Stimulated activated CD4-positive, alpha-beta T cell treated with anti-CD3 and anti-CD28 coated beads, TNF-alpha, amount 100 ng/mL, for 24 hours (primary cell): ENCODE measurements at places on chromosomes 5 and 9.

DNA sequence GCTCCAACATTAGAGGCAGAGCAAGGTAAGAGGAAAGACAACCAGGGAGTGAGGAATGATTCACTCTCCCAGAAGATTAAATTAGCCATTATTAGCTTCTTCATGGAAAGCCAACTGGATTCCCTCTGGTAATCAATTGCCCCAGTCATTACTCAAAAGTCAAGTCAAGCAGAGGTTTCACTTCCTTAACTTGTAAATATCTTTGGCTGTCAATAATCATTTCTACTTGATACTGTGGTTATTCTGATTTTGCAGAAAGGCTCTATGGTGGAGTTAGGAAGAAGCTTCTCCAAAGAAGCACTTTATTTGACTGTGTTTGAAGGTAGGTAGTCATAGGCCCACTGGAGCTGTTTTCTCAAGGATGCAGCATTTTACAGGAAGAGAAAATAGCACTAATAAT is 78.0 kb downstream of the JAKMIP2 start:
- DNase-seq = no peak

GRCh38 chr5:178538741-178539229 is 51.4 kb downstream of the COL23A1 start:
- no peak for DNase-seq

DNA sequence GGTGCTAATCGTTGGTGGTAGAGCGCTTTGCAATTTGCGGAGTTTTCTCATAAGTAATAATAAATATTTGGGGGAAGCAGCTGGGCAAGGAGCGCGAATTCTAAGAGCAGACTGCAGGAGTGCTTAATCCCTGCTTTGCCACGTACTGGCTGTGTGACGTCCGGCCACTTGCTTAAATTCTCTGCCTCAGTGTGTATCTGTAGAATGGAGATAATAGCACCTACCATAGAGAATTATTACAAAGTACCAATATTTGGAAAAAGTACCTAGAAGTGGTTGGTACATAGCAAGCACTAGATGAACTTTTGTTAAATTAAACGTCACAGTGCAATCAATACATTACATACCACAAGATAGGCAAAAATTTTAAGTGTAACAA is 598 bp upstream of the TMED7 start:
- DNase-seq = no peak

GRCh38 chr5:23840083-23840482 is 332.7 kb downstream of the PRDM9 start:
- no peak for DNase-seq

DNA sequence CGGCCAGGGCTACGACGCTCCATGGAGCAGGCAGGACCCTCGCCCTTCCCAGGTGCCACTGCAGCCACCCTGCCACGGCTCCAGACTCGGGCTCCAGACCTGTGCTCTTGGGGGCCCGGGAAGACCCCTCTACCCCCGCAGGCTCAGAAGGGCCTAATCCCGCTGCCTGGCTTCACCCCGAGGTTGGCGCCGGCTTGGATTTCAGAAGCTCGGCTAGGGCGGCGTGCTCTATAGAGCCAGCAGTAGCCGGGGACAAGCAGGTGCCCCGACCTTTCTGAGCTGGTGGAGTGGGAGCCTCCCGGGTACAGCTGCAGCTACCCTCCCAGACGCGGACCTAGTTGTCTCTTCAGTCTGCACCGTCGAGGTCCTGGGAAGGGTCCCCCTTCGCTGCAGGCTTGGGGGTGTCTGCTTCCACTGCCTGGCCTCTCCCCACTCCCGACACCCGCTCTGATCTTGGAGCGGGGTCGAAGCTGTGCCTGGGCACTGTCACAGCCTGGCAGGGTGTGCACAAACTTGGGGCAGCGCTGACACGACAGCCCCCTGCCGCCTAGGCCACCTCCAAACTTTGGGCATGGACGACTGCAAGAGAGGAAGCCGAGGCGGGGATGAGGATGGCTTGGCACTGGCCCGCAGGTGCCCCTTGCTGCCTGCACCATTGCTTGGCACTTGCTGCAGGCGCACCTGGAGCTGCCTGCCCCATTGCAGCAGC is 1366.1 kb upstream of the CDH9 start:
- no peak for DNase-seq

GRCh38 chr5:54672871-54673270 is 155.3 kb downstream of the SNX18 start:
- no peak for DNase-seq

GRCh38 chr5:157384971-157385709 is 74.9 kb upstream of the NIPAL4 start:
- DNase-seq = no peak

GRCh38 chr5:55176176-55176818 is 3.3 kb upstream of the CDC20B start:
- no peak for DNase-seq

GRCh38 chr5:93995126-93995621 is 253.8 kb upstream of the POU5F2 start:
- DNase-seq = no peak

DNA sequence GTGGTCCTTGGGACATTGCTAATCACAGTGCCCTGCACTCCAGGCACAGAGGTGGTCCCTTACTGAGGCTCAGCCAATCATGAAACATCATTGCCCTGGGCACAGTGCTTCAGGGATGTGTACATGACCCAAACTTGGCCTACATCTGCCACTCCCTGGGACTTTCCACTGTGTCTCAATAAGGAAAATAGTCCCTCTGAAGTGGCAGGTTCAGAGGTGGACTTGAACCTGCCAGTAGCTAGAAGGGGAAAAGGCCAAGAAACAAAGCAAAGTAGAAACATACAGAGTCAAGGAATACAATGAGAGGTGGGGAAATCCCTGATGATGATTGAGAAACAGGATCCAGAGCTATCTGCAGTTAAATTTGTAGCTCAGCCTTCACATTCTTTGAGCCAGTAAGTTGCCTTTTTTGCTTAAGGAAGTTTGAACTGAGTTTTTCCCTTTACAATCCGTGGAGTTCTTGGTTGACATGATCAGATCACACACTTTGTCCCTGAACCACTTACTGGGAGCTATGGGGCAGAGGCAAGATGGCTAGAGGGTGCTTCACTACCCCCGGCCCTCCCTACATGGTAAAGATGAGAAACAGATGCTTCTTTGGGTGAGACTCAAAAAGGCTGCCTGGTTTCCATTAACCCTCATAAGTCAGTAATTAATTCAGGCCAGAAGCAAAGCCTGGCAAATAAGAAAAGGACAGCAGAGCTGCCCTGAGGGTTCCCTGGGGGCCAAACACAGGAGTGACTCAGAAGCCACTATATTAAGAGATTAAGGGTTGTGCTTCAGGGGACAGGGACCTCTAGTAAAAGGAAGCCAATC is 57.6 kb downstream of the SH3TC2 start:
- DNase-seq = no peak

GRCh38 chr9:110655754-110656641 is 12.6 kb upstream of the MUSK start:
- DNase-seq = no peak

GRCh38 chr5:23084815-23085214 is 231.7 kb upstream of the CDH12 start:
- no peak for DNase-seq

- DNase-seq = no peak
Measured at GRCh38 chr9:128677794-128678193, 11.2 kb upstream of the SET start.

DNA sequence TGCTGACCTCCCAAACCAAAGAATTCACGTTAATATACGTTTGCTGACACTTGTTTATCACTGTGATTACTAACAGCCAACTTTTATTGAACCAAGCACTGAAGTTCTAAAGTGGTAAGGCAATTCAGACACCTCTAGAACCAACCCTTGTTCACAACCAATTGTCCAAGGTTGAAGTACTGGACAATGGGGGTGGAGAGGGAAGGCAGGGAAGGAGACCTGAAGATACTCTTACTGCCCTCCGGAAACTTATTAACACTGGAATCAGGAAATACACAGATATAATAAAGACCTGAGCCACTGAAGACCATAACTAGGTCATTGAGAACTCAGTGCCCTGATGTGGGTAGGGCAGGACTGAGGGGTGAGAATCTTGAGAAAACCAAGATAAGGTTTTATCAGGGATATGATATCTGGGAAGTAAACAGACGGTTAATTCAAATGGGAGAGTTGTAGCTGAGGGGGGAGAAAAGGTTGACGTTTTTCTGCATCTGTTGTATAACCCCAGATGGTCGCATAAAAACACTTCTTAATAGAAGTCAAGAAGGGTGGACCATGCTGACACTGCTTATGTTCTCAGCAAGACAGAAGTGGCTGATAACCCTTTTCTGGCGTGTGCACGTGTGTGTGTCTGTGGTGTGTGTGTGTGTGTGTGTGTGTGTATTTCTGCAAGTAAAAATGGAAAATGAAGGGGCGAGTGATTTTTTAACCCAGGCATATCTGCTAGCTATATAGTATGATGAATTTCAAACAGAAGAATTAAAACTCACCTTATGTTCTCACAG is 125.9 kb downstream of the LHFPL2 start:
- no peak for DNase-seq

DNA sequence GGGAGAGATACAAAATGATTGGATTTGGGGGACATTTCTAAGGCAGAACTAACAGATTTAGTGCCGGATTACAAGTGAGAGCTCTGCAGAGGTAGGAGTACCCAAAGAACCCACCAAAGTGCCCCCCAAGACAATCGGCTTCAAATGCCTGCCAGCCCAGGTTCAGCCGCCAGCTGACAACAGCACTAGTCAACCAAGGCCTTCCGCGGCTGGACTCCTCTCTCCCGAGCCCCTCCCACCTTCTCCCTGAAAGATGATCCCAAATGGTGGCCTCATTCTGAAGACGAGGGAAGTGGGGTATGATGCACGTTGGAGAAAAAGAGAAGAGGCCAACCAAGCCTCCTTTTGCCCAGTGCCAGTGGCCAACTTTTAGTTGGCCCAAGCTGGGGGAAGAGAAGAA is 210.4 kb upstream of the SLC30A5 start:
- no peak for DNase-seq

GRCh38 chr9:75855509-75855908 is 35.0 kb upstream of the PCSK5 start:
- no peak for DNase-seq

DNA sequence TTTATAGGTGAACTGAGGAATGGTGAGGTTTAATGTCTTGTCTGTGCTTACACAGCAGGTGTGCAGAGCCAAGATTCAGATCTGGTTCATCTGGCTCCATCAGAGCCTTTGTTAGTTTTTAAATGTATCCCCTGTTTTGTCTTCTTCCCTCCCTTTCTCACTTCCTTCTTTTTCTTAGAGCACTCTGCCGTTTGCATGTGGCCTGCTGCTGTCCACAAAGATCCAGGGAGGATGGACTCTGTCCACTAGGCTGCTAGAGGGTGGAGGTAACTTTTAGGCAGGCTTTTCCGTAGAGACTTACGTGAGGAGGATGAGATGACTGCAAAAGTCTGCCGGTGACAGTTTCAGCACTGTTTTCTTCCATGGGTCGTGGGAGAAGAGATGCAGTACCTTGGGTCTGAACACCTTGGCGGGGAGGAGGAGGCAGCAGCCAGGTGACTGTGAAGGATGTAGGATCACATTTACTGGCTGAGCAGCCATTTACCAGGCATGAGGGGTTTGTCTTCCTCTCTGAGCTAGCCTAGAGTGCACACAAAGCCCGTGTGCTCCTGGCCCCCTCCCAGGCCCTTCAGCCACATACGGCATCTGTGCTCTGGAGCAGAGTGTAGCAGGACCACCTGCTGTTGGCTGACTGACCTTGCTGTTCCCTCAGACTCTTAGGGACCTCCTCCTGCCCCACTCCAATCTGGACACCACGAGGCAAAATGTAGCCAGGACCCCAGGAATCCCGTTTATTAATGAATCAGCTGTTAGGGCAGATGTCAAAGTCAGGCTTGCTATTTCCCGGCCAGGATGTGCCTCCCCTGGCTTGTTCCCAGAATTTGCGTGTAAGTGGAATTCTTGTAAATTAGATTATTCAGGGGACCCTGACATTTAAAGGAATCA is 1.8 kb downstream of the NTMT1 start:
- DNase-seq = no peak

GRCh38 chr9:87594662-87595061 is 97.0 kb downstream of the DAPK1 start:
- DNase-seq = no peak

GRCh38 chr5:55021821-55022220 is 2.2 kb upstream of the GZMK start:
- no peak for DNase-seq

- no peak for DNase-seq
Measured at GRCh38 chr9:114923918-114924317, 6.5 kb downstream of the TNFSF8 start.

GRCh38 chr9:94135222-94135621 is 51.0 kb downstream of the PTPDC1 start:
- DNase-seq = no peak
